ENCODE measurements at places on chromosomes 6 and 20.

GRCh38 chr6:105164418-105164817 lies 15.4 kb downstream of the POPDC3 start:
- DNase-seq = no peak

DNA sequence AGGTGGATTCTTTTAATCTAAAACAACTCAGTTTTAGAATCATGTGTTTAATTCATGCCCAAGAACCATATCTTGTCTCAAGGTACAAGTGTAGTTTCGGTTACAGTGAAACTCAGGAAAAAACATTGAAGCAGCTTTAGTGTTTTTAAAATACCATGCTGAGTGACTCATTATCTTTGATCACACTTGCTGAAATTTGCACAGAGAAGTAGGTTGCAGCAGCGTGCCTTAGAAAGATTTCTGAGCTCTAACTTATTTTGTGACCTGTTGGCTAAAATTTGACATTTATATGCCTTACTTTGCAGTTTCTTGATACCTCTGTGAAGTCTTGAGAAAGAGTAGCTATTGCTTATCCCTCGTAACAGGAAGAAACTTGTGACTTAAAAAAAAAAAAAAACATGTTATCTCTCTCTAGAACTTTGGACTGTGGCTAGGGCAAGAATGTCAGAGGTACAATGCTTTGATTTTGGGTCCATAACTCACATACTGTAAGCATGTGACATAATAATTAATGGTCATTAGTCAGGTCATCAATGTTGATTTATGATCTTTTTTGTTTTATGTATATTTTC lies 34.5 kb upstream of the FUCA2 start:
- DNase-seq = no peak

- DNase-seq = no peak
Measured at GRCh38 chr6:106792536-106793236, 163.3 kb downstream of the QRSL1 start.

DNA sequence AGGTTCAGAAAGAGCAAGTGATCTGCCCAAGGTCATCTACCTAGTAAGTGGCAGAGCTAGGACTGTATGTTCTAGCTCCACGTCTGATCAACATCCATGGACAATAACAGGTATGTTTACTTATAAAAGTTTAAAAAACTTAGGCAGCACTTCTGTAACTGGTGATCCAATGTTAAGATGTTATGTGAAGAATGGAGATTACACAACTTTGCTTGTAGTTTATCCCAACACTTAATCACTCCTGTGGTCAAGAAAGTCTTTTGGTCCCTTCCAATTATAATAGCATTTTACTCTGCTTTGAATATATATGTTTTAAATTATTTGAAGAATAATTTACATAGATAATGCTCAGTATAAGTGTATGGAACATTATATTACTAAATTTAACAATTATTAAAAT lies 4.8 kb downstream of the FBXO30 start:
- no peak for DNase-seq

DNA sequence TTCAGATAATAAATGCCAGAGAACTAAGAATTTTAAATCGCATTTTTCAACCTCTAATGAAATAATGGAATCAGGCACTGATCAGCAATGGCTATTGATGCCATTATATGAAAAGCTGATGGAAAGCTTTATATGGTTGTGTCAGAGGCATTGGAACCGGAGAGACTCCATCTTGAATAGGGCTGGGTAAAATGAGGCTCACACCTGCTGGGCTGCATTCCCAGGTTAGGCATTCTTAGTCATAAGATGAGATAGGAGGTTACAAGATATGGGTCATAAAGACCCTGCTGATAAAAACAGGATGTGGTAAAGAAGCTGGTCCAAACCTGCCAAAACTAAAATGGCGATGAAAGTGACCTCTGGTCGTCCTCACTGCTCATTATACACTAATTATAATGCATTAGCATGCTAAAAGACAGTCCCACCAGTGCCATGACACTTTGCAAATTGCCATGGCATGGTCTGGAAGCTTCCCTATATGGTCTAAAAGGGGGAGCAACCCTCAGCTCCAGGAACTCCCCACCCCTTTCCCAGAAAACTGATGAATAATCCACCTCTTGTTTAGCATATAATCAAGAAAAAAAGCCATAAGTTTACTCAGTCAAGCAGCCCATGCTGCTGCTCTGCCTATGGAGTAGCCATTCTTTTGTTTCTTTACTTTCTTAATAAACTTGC lies 40.2 kb upstream of the CD83 start:
- DNase-seq = no peak

- DNase-seq = no peak
Measured at GRCh38 chr6:158879180-158879579, 60.0 kb upstream of the EZR start.

DNA sequence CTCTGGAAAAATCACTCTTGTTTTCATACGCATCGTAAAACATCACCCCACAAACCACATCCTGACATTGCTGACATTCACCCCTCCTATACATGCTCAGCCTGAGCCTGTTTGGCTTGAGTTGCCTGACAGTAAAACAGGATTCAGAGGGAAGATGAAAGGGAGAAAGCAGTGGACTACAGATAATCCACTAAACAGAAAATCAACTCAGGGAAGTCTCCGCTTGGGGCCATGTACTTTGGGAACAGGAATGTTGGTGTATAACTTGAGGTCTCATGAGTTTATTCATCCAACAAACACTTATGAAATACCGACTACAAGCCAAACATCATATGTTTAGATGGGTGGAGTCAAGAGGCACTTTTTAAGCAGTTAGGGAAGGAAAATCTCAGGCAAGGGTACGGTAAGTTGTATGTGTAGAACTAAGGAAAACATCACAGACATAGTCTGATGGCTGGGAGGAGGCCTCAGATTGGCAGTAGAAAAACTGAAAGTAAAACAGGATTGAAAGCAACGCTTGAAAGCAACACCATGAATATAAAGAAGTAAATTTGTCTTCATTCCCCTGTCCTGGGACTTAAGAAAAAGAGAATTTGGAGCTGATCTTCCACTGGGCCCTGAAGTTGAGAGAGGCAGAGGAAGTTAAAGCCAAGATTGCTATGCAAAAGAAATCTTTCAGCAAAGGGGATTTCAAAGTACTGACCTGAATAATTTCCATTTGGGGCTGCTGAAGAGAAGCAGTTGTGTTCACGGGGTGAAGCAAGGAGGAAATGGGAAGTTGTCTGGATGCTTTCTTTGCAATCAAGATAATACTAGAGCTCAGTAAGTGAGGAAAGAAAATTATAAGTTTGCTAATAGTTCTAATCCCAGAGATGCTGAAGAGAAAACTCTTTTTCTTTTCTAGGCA lies 28.8 kb downstream of the PDE7B start:
- DNase-seq = no peak

DNA sequence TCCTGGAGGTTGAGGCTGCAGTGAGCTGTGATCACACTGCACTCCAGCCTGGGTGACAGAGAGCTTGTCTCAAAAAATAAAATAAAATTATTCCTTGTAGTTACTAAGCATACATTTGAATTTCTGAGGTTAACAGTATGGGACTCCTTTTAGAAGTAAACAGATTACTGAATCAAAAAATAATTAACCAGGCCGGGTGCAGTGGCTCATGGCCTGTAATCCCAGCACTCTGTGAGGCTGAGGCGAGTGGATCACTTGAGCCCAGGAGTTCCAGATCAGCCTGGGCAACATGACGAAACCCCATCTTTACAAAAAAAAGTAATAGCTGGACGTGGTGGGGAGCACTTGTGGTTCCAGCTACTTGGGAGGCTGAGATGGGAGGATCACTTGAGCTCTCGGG lies 22.1 kb upstream of the EEF1A1 start:
- no peak for DNase-seq

GRCh38 chr6:122650403-122650802 lies 40.2 kb downstream of the PKIB start:
- no peak for DNase-seq

DNA sequence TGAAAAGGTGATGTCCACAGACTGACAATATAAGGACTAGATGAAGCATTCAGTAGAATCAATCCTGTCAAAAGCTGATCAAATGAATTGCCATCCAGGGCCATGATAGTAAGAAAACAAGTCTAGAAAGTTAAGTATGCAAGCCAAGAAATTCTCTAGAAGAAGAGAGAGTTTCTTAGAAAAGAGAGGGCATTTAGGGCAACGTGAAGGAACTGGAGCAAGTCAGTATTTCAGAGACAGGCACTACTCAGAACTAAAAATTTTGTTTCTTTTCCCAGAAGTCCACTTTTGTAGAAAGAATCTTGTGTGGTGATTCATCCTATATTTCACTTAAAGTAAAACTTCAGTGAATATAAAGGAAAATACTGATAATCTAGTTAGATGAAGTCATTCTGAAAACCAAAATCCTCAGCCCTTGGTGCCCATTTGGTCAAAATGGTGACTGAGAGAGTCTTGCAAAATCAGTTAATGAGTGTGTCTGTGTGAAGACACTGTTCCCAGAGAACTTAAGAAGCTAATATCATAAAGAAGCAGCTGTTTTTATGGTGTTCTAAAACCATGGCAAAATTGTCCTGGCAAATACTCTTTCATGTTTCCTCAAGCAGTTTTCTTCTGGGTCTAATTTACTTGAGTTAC lies 82.2 kb downstream of the COL19A1 start:
- no peak for DNase-seq

DNA sequence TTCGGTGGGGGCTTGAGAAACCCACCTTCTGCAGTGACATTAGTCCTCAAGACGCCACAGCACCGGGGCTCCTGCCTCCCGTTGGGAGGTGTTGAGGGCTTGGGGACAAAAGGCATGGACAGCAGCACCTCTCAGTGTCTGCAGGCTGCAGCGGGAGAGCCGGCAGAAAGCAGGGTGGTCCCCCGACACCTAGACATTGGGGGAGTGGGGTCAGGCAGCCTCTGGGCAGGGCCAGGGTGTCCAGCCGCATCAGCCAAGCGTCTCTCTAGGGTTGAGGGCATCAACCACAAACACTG lies 264.7 kb downstream of the TAF4 start:
- no peak for DNase-seq

GRCh38 chr6:73964241-73964854 lies 268.3 kb downstream of the CD109 start:
- no peak for DNase-seq

DNA sequence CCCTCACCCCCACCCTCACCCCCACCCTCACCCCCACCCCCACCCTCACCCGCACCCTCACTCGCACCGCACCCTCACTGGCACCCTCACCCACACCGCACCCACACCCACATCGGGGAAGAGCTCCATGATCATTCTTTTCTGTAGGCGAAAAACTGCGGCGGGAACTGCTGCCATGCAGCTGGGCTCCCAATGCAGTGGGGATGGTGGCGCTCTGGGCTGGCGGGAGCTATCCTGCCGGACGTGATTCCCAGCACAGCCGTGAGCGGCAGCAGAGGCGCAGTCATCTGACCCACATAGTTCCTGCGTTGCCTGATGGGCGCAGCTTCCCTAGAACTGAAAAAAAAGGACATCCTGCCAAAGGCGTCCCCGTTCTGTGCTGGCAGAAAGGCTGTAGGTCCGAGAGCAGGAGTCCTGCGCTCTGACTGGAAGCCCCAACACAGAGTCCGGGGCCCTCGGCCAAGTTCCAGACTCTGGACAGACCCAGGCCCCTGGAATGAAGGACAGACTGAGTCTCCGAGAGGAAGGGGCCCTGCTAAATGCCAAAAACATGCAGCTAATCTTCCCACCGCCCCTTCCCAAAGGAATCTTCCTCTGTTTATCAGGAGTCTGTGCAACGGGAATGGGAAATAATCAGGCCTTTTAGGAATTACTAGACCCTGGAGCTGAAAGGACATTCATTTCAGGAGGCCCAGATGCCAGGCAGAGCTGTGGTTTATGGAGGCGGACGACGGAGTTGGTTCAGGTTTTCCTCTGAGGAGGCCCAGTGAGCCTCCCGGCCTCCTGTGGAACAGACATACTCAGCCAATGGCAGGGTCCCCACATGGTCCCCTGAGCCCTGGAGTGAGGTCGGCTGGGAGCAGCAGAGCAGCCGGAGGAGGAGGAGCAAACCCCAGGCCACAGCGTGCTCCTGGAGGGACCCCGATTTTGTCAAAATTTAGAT lies 14.1 kb upstream of the TCFL5 start:
- DNase-seq = peak; percentile 86

- no peak for DNase-seq
Measured at GRCh38 chr6:70103798-70104197, 199.1 kb downstream of the COL9A1 start.

DNA sequence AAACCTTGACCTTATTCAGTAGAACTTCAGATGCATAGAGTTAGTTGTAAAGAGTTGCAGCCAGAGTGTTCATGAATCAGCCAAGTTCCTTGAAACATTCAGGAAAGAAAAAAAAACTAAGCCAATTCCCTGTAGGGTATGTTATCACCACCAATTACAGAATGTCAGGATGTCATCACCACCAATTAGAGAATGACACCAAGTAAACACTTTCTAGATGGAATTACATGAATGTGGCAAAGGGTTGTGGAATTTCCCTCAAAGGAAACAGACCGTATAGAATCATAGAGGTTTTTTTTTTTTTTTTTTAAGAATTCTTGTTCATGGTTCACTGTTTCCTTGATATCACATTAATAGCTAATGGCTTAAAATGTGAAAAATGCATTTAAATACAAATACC lies 472.1 kb upstream of the RNF217 start:
- DNase-seq = no peak

- no peak for DNase-seq
Measured at GRCh38 chr20:44092551-44093248, 94.3 kb downstream of the JPH2 start.

- peak; percentile 51 for DNase-seq
Measured at GRCh38 chr20:53276143-53276542, 304.0 kb downstream of the TSHZ2 start.

DNA sequence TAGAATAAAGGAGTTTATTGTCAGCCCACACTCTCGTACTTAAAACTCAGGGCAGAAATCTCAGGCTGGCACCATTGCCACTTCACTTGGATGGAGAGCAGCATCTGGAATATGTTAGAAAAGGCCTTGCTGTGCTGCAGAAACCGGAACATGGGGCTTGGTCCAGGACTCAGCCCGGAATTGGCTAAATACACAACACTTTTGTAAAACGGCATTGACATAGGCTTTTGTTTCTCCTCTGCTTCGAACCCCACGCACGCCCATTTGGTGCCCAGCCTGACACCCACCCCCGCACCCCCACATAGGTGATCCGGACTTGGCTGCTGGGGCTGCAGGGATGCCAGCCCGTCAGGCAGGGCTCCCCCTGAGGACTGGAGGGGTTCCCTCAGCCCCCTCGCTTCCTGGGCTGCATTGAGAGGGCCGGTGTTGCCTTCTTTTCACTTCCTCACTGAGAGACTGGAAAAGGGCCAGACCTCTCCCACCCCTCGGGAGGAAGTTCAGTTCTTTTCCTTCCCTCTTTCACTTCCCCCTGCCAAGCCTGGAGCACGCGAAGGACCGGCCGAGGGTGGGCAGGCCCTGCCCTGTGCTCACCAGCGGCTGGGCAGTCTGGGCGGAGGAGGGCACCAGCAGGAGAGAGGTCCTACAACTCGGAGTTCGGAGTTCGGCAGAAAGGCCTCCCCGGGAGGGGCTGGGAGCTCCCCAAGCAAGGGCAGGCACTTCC lies 17.9 kb upstream of the CST3 start:
- DNase-seq = peak; percentile 65
